ENCODE measurements at places on chromosomes 7 and 10.

- no peak for DNase-seq
Observed at GRCh38 chr7:92615861-92616260, 25.7 kb upstream of the FAM133B start.

GRCh38 chr10:122703483-122704448 is 4.1 kb upstream of the C10orf120 start:
- DNase-seq = peak; percentile 16

DNA sequence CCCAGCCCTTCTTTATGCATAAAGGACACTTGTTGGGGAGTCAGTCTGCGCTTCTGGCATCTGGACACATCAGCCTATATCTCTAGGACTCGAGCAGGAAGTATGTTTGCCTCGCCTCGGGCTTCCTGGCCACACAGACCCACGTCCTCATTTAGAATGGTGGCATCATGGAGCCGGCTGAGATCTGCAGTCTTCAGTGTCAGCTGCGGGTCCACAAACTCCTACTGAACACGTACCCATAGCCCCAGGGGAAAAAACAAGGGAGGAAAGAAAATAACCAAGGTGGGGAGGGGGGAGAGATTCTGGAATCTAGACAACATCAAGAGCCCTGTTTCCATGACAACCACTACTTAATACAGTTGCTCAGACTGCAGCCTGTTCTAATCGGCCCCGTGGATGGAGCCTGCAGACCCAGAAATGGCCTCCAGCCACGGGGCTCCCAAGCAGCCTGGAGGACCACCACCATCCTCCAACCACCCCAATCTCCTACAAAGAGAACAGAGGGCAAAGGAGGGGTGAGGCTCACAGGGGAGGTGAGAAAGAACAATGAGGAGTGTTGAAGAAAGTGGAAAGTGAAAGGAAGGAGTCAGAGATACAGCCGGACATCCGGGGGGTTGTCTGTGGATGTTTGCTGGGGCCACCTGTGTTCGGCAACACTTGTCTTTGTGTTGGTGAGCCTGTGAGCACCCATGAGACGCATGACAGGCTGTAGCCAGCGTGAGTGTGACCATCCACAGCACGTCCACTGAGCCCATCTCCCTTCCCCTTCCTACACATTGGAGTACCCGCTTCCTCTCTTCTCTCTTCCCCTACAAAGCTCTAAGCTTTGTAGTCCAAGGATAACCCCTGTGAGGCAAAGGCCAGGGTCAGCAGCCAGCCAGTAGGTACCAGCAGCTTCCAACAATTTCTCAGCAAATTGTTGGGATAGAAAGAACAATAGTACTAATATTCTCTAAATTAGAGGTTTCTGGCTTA is 141.0 kb downstream of the PLXNA4 start:
- DNase-seq = no peak

DNA sequence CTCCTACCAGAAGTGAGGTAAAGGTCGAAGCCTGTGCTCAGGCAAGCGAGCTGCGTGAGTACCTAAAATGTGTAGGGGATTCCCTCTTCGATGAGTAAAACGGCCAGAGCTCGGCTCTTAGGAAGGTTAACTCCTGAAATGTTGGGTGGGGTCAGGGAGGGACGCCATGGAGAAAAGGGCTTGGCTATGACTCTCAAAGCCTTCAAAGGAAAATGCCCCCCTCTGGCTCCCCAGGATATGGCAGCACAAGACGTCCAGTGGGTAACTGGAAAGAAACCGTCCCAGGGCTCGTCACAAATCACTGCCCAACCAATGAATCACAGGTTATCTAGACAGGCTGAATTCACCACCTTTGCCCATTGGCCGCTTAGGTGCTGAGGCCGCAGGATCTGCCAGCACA is 58.0 kb downstream of the CALML3 start:
- no peak for DNase-seq

GRCh38 chr10:76398043-76398710 is 966.8 kb downstream of the LRMDA start:
- DNase-seq = no peak

DNA sequence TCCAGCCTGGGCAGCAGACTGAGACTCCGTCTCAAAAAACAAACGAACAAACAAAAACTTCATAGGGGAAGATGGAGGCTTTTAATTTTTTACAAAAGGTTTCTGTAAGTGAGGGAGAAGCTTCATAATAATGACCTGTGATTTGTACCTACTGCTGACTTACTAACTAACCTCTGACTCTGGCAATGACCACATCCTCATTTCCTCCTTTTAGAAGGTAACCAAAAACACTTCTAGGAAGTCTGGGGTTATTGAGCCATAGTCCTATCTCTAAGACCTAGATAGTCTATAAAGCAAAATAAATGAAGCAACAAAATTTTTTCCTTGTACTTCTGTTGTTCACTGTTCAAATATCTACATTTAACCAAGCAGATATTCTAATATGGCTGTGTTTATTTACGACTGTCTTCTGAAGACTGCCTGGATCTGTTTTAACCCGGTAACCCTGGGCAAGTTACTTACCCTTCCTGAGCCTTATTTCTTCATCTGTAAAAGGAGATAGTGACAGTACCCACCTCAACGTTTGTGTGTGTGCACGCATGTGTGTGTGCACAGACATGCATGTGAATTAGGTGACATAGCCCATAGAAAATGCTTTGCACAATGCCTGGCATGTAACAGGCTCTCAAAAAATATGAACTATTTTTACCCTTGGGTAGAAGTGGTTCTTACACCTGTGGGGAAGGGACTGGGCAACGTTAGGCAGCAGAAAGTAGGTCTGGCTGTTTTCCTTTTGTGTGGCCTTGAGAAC is 30.8 kb upstream of the SMNDC1 start:
- no peak for DNase-seq

DNA sequence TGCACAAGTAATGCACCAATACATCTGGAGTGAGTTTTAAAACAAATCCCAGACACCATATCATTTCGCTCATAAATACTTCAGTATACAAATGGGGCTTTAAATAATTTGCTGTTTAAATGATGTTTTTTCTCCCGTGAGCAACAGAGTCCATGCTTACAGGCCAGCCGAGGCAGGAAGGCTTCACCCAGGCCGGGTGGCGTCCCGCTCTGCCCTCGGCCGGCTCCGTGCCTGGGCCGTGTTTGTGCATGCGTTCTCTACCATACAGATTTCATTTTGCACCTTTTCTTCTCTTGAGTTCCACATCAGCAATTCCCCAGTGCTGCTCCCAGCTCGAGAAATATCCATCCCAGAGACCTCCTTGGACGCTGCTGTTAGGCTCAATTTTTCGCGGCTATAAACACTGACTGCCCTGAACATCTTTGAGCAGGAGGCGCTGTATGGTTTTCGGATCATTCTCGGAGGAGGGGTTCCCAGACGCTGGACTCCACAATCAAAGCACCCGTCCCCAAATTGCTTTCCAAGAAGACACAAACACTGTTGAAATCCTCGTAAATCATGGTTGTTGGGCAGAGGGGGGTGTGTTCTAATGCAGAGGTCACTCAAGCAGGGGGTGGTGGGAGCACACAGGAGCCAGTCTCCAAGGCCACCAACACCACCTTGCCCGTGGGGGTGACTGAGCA is 91.6 kb downstream of the MICALL2 start:
- no peak for DNase-seq

DNA sequence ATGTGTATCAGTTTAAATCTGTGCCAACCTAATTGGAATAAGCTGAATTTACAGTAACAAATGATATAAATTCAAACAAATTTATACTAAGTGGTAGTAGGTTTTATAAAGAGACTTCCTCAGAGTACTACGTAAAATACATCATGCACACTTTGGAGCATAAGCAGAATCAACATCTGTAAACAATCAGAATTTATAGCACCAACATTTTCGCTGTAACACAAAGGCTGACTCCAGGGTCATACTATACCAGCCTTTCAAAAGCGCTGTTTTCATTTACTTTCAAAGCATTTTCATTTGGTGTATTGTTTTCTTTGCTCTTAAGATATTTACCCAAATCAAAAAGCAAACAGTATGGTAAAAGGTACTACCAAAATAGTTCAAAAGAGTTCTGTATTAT is 29.3 kb upstream of the TMEM168 start:
- no peak for DNase-seq

DNA sequence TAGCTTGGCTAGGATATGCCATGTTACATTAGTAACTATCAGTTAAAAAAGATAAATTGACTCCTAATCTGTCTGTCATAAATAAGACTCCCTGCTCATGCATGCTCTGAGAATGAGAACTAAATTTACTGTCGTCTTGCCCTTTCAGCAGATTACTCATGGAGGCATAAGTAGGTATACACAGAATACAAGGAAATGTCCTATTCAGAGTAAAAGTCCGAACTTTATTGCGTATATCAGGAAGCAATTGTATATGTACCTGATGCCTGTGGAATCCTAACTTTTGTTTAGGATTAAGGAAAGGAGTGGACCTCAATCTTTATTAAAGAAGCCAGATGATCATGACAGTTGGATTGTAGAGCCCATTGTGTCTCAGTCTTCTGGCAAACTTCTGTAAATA is 118.6 kb downstream of the THSD7A start:
- no peak for DNase-seq

- no peak for DNase-seq
Observed at GRCh38 chr10:77700086-77700485, 62.5 kb upstream of the KCNMA1 start.

GRCh38 chr10:37947526-37947925 is 28.9 kb downstream of the ZNF25 start:
- no peak for DNase-seq

DNA sequence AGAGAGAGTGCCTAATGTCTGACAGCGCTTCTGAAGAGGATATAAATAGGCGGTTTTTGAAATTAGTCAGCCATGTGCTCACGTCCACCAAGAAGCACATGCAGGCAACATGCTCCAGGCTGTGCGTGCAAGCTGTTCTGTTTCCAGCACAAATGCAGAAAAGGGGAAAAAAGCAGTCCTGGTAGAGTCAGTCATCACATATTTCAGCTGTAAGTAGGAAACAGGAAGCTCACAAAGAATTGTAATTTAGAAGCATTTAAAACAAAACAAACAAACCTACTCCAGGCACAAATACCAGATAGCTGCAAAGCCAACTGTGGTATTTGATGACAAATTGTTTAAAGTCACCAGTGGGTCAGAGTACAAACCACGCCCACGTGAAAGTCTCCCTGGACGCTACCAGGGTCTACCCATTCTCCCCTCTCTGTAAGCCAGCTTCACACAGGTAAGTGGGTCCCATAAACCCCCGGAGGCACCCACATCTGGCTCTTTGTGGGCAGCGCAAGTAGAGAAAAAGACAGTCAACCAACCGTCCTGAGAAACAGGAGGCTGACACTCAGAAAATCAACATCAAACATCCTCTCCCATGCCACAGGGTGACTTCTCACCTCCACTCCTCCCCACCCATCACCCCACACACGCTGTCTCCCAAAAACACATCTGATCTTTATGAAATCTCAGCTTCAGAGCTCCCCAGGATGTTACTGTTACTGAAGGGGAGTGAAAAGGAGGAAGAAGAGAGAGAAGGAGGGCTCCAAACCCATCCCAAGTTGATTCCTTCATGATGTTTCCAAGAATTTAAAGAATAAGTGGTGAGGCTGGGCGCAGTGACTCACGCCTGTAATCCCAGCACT is 186.4 kb downstream of the FAM107B start:
- no peak for DNase-seq

DNA sequence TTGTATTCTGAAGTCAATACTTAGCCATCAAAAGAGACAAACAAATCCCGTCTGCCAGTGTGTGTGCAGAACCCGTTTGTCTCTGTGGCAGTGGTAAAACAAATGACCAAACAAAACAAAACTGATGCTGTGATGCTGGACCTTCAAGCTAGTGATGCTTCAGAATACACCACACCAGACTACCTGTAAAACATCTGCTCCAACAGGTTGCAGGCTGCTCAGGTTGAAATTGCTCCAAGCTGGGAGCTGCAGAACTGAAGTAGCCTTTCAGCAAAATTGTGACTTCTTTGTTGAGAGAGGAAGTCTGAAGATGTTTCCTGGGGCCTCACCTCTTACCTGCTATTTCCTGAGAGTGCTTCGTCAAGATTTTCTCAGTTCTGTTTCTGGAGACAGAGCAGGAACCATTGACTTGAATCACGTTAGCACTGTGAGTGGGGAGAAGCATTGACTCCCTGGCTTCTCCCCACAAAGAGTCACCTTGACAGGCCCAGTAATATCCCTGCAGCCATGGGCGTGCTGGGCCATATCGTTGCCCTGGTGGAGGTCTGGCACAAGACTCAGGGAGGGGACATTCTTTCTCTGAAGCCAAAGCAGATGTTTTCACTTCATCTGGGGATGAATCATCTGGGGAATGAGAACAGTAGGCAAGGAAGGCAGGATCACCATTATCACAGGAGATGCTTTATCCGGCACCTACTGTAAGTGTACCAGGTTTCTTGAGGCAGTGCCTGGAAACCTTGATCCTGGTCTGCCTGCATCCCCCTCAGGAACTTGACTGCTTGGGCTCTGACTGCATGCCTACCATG is 80.2 kb downstream of the RBM20 start:
- no peak for DNase-seq

DNA sequence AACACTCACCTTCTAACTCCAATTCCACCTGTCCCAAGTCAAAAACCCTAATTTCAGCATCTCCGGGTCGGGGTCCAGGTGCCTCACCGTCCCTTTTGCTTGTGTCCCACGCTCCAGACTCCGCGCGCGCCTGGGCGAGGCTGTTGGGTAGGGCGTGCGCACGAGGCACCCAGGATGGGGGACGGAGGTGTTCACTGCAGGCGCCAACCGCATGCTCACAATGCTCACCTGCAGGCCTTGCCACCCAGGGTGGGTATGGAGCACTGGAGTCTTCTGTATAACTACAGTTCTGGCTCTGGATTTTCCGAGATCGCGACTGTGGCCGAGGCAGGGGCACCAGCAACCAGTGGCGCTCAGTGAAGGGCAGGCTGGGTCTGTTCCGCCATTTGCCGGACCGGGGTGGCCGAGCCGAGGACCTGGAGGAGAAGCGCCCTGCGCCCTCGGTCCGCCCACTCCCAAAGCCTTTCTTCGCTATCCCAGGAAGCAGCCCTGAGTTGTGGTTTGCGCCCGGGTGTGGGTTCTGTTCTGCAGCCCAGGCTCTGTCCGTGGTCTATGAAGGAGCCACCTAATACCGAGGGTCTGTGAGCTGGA is 8.7 kb downstream of the FAM200A start:
- DNase-seq = no peak

GRCh38 chr10:72194949-72195348 is 20.9 kb upstream of the ANAPC16 start:
- DNase-seq = no peak

DNA sequence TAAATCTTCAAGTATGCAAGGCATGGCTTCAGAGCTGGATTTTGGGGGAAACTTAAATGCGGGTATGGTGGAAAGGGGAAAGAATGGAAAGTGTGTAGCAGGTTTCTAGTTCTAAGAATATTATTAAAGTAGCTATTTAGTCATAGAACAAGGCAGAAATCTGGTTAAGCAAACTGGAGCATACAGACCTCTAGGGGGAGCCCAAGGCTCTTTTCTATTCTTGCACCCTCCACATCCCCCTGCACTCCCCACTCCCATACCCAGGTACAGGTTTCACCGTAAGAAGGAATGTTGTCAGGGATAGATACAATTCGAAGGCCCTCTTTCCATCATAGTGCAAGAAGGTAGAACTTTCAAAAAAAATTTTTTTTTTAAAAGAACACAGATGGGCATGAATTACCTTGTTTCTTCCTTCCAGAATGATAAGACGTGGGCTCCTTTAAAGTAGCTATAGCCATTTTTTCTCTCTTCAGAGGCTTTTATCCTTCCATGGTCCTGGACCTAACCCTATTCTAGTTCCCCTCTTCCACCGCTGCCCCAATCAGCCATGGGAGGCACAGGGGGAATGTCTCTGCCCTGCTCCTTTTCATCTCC is 41.5 kb upstream of the SMIM30 start:
- no peak for DNase-seq

Measured in stimulated activated CD4-positive, alpha-beta T cell treated with anti-CD3 and anti-CD28 coated beads, Interleukin-15, amount 100 ng/mL, for 1 hour (primary cell).